ENCODE measurements at places on chromosomes 6 and 20.

DNA sequence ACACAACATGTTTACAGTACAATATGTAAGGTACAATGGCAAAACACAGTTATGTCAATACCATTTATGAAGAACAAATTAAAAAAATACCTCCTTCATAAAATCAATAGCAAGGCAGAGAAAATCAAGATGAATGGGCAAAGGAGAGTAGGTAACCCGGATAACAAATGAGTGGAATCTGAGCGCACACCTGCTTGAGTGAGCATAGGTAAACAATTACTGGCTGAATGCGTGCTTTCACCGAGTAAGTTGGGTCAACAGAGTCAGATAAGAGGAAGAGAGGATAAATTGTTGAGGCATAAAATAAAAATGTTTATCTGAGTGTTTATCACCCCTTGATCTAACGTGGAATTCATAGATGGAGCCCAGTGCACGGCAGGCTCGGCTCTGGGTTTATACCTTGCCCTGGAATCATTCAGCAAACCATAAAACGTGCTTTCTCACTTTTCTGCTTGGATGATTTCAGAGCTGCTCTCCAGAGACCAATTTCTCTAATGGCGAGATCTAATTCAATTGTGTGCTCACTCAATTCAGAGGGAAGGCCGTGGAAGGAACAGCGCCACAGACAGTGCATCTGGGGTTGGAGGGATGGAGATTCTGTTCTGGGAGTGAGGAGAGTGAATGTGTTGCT, 224.8 kb upstream of the MAP3K7 start:
- no peak for DNase-seq

- no peak for DNase-seq
Observed at GRCh38 chr6:382883-383810, 8.4 kb upstream of the IRF4 start.

- no peak for DNase-seq
Observed at GRCh38 chr6:161744211-161745067, 470.6 kb upstream of the AGPAT4 start.

- no peak for DNase-seq
Observed at GRCh38 chr6:12423832-12424231, 133.7 kb downstream of the EDN1 start.

DNA sequence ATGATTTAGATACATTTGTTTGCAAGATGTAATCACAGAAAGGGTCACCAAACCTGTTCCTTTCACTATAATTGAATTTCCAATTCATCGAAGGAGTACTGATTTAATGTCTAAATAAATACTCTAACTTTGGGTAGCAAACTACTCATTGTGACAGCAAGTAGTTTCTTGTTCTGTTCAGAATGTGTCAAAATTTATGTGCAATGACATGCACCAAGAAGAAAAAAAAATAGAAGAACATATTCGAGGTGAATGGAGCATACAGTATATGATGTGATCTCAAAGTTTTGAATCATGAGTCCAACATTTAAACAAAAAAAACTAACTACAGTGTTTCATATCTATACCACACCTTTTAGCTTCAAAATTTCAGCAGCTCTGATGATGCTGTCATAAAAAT, 583.6 kb upstream of the MMS22L start:
- DNase-seq, result no peak

DNA sequence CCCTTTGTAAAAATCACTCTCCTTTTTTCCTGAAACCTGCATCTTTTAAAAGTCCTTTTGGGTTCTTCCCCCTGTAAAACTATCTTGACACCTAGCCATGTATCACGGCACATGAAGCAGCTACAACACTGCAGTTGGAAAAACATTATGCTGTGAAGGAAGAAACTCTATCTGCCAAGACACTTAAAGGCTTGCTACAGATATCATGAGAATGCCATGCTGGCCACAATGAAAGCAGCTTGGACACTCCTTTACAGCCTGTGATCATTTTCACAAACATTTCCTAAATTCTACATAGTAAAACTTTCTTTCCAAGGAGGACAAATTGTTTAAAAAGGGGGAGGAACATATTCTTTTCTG, 31.8 kb downstream of the CNKSR3 start:
- no peak for DNase-seq

DNA sequence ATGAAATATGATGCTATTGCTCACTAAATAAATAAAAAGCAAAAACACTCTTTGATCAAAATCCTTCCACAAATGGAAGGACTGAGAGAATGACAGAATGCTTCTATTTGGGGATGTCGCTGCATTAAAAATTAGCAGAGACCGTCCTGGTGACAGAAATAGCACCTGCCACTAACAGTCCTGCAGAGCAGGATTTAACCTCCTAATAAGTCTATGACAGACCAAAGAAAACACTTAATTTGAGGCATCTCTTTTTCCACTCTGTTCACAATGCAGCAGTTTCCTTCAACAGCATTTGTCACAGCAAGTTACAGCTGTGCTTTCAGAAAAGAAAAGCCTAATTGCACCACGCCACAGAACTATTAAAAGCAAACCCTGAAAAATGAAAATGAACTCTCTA, 140.6 kb upstream of the BEND6 start:
- DNase-seq, result no peak

DNA sequence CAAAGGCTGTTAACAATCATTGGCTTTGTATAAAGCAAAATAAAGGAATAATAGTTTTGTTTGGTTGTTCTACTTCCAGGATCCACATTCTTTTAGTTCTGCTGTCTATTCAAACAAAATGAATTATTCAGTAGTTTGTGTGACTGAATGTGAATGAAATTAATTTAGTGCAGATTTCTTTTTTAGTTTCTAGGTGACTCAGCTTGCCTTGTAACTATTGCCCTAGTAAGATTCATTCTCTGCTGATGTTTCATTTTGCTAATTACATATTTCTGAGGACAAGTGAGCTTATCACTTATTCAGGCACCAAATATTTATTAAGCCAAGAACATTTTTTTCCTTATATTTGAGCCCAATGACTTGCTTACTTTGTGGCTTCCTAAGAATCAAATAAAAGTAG, 46.5 kb upstream of the RIPOR2 start:
- no peak for DNase-seq

DNA sequence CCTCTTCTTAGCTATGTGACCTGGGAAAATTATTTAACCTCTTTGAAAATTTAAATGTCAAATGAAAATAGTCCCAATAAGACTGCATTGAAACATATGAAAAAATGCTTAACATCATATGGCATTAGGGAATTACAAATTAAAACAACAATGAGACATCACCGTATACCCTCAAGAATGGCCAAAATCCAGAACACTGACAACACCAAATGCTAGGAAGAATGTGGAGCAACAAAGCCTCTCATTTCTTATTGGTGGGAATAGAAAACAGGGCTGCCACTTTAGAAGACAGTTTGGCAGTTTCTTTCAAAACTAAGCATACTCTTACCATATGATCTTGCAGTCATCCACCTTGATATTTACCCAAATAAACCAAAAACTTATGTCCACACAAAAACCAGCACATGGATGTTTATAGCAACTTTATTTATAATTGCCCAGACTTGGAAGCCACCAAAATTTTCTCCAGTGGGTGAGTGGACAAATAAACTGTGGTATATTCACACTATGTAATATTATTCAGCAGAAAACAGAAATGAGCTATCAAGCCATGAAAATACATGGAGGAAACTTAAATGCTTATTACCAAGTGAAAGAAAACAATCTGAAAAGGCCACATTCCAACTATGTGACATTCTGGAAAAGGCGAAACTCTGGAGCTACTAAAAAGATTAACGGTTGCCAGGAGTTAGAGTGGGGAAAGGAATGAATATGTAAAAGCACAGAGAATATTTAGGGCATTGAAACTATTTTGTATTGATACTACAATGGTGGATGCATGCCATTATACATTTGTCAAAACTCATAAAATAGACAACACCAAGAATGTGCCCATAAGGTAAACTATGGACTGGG, 459.9 kb downstream of the GRIK2 start:
- DNase-seq, result no peak

DNA sequence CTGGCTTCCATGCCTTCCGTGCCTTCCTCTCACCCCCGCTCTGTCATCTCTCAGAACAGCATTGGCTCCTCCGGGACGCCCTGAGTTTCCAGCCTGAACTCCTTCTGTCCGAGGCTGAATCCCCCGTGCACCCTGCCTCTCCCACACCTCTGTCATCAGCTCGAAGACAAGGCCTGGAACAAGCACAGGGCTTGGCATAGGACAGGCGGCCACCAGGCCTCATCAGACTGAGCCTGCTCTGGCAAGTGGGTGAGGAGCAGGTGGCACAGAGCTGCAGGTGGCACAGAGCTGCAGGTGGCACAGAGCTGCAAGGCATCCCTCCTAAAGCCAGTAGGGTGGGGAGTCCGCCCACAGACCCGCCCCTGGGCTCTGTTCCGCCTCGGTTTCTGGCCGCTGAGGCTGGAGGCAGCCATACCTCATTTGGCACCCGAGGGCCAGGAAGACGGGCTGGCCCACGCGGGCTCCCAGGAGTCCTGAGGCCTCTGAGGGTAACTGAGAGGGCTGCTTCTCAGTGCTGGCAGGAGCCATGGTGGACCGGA, 60.2 kb downstream of the EZR start:
- DNase-seq, result peak; percentile 81

GRCh38 chr6:55758156-55758937, 117.0 kb downstream of the BMP5 start:
- no peak for DNase-seq

GRCh38 chr6:106134906-106135634, 48.9 kb downstream of the PRDM1 start:
- DNase-seq, result no peak

DNA sequence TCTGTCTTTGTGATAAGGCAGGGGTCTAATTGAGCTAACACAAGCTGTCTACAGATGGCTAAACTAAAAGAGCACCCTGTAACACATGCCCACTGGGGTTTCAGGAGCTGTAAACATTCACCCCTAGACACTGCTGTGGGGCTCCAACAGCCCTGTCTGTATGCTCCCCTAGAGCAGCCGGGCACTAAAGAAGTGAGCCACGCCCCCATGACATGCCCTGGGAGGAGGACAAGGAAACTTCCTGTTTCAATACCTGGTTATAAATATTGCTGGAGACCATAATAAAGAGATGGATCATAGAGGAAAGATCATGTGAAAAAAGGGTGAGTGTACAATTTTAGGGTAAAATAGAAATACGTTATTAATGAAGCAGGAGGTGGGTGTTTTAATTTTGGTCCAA, 667.7 kb upstream of the AGPAT4 start:
- no peak for DNase-seq

DNA sequence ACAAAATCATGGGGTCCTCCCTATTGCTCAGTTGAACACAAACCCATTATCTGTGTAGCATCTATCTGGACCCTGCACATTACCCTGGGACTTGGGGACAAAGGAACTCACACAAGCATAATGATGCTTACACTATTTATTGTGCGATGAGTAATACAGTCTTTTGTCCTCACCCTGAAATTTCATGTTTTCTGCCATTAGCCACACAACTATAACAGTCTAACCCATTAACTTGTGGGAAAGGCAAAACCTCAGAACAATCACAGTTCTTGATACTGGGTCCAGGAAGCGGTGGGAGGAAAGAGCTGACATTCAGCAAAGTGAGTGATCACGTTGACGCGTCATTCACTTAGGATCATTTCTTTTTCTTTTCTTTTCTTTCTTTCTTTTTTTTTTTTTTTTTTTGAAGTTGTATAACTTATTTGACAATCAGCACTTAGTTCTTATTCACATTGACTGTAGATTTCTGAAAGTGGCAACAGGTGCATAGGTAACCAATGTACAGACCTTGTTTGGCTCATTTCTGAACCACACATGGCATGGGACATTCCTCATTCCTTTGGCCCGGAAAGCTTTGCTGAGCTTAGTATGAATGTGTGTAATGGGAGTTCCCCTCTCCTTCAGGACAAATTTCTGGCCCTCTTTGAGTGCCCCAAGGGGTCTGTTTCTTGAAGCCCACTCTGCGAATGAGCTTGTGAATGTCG, 94.8 kb upstream of the CNKSR3 start:
- DNase-seq, result no peak

- DNase-seq, result no peak
Observed at GRCh38 chr20:24147961-24148360, 159.4 kb upstream of the GGTLC1 start.

- no peak for DNase-seq
Observed at GRCh38 chr6:163630096-163630495, 215.6 kb downstream of the QKI start.

DNA sequence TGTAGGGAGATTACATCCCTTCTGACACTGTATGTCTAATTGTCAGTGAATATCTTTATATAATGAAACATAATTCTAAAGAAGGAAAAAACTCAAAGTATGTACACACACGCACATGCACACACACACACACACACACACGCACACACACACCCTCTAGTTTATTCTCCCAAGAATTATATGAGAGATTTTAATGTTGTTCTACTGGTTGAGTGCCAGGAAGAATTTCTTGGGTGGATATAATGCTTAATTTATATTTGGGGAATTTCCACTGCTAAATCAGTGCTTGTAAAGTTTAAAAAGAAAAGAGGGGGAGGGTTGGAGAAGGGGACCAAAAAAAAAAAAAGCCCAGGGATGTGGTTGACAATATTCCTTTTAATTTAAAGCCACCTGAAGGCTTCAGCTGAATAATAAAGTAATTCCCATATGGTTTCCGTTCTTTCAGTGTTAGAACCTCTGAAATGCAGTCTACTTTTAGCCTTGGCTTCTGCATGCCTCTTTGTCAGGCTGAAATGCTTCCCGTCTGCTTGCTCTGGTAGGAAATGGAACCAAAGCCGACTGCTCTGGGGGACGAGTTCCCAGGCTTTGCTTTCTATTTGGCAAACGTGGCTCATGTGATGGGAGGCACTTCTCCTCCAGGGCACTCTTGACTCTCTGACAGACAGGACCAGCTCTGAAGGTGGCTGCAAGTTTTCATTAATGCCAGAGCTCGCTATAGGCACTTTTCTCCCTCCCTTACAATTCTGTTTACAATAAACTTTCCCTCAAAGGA, 225.4 kb downstream of the PRL start:
- DNase-seq, result peak; percentile 41

- DNase-seq, result no peak
Observed at GRCh38 chr6:13384966-13385365, 56.6 kb upstream of the TBC1D7 start.

- DNase-seq, result no peak
Observed at GRCh38 chr6:39884696-39885095, 49.6 kb downstream of the MOCS1 start.

- no peak for DNase-seq
Observed at GRCh38 chr6:119552021-119552420, 202.5 kb upstream of the MAN1A1 start.
